ENCODE measurements at places on chromosomes 7 and 10.

DNA sequence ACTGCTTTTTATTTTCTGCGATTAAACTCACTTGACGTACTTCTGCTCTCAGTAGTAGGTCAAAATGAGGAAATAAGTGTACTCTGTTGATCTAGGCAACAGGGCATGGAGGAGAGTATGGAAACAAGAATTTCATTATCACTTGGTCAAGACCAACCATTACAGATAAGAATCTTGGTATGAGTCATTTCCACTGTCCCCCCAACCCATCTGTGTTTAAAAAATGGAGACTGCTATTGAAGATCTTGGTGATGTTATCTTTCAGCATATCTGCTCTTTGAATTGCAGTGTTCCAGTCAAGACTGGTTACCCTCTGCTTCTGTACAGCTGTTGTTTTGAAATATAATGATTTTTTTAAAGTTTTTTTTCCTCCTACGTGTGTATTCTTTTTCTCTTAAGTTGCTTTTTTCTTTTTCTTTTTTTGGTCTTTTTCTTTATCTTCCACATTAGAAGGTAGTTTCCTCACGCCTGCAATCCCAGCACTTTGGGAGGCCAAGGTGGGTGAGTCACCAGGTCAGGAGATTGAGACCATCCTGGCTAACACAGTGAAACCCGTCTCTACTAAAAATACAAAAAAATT, 11.7 kb downstream of the STAM start:
- DNase-seq: no peak

DNA sequence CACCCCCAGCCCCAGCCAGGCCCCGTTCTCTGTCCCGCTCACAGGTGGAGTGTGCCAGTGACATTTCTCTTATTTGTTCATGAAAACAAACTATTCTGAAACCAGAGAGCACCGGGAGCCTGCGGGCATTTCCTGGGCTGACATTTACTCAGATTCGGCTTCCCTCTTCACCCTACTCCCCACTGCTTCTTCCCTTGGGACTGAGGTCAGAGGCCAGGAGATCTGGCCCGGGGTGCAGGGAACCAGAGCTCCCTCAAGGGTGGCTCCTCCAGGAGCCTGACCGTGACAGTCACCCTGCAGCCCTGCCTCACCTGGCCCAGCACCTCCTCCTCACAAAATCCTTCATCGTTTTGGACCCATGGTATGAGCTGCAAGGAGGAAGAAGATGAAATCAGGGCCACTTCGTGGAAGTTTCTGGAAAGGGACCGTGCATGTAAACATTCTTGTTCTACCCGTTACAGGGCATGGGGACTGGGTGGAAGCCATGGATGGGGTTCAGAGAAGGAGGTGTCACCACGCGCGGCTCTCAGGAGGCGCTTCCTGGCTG, 12.2 kb downstream of the BHLHA15 start:
- peak; percentile 6 for DNase-seq

DNA sequence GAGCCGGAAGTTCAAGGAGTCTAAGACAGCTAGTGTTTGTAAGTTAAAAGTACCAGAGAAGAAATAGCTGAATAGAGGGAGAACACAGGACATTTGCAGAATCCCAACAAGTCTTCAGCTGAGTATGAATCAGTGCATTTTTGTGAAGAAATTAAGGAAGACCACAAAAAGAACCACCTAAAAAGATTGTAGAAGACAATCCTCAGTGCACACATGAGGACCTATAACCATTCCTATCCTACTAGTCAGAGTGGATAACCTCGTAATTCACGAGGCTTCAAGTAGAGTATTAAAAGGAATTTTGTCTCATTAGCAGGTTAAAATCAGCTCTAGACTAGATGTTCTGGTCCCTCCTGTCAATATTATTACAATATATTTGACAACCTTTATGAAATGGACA, 295.4 kb upstream of the KAT6B start:
- DNase-seq: no peak

DNA sequence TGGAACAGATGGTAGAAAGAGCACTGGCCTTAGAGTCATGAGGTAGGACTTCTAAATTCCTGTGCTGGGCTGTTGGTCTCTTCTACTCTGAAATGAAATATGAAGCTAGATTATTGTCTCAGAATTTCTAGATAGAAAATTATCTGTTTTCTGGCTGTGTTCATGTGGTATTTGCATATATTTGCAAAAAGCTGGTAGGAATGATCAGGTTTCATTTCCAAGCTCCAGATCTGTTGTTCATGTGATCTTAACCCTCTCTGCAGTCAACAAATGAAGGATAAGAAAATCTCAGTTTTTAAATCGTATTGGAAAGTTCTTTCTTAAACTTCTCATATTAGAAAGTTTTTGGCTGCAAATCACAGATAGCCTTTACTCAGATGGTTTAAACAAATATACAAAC, 248.3 kb downstream of the CDK14 start:
- no peak for DNase-seq

DNA sequence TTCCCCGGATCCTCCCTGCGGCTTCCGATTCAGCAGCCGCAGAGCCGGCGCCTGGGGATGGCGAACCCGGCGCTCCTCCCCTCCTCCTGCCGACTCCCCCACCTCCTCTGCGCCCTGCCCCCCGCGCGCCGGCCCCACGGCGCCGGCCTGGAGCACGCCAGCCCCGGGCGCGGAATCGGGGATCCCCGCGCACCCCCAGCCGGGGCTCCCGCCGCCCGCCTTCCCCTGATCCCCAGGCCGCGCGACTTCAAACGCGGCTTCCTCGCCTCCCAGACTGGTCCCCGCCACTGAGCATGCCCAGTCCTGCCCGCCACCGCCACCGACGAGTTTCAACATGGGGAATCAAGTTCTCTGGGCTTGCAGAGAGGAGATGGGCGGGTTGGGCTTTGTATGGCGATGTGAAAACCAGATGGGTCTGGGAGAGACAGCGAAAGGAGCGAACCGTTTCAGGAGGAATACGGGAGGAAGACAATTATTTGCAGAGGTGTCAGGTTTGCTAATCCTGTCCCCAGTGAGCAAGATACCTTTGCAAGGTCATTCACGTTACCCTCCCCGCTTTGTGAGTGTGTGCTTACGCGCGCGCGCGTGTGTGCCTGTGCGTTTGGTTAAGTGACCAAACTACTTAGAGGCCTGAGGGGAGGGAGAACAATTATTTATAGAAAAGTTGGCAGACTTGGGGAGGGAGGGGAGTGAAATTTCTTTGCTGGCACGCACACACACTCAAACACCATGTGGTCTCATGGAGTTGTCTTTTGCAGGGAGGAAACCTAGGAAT, at the start of gene PANK1:
Gene PANK1 (minus strand): TSS at position 276 of the 775 bp plus-strand sequence. CDS start 351 bp downstream, outside the sequence.
- peak; percentile 82 for DNase-seq

DNA sequence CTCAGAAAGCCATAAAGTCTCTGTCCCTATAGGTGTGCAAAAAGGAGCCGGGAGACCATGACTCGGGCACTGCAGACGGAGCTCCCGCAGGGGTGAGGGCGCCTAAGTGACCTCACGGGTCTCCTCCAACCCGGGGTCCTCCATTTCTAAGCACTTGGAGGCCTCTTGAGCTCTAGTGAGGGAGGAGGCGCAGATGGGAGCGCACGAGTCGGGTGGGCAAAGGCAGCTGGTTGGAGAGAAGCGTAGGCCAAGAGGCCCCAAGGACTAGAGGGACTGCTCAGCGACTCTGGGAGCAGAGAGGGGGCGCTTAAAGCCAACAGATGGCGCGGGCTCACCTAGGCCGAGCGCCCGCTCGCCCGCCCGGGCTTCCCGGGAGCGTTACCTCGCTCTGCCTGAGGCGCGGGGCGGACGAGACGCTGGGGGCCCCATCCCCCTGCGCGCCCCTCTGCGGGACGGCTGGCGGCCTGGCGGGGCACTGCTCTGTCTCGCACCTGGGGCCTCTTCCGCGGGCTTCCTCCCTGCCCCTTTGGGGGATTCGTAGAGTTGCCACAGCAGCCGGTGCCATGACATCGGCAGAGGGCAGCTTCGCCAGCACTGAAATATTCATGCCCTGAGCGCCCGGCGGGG, 523 bp upstream of the CDH23 start:
- DNase-seq: peak; percentile 85

DNA sequence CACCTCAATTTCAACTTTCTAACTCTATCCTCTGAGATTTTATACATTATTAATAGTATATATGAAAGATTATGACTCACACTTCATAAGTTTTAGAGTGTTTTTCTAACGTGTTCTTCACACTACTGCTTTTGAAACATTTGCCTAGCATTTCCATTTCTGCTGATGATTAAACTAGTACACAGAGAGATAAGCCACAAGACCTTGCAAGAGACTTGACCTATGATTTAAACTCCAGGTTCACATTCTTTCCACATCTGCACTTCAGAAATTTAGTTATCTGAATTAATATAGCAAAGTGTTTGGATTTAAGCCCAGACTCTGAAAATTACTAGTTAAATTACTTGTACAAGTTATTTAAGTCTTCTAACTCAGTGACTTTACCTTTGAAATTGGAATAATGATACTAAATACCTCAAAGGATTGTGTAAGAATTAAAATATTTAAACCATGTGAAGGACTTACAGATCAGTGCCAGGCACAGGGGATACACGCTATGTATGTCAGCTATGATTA, 66.6 kb downstream of the PCLO start:
- no peak for DNase-seq

DNA sequence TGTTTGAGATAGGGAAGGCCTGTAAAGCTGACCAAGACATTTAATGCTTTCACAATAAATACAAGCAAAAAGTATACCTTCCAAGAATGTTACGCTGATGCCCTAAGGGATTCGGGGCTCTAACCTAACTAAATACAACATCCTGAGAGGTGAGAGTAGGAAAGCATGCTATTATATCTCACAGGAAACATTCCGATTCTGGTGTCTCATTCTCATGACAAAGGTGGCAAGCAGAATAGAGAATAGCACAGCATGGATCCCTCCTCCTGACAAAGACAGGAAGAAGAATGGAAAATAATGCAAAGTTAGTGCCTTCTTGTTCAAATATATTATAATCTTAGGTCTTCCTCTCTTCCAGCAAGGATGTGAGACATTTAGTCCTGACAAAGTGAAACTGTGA, 504.3 kb downstream of the TFEC start:
- DNase-seq: peak; percentile 56

DNA sequence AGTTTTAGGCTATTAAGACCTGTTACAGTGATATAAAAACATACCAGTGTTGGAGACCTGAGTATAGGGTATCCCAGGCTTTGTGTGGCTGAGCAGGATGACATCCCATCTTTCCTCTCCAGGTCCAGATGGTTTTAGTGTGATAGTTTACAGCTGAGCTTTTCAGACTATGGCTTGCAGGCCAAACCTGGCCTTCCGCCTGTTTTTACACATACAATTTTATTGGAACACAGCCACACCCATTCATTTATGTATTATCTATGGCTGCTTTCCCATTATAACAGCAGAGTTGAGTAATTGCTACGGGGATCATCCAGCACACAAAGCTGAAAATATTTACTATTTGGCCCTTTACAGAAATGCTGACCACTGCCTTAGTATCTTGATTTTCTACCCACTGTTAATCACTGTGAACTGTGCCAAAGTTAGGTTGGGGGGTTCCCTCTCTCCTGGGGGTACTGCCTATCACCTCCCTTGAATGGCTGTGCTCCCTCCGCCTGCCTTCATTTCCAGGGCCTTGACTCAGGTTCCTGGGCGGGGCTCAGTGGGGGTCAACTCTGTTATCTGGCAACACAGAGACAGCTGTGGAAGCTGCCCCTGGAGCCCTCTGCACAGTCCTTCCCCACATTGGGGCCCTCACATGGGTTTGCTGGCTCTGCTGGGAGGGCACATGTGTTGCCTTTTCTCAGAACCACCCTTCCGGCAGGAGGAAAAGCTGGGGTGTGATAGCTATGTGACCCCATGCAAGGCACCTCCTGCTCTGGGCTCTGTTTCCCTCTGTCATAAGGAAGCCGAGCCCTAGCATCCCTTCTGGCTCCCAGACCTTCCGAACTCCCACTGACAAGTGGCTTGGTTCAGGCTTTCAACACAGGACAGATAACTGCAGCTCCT, 40.3 kb upstream of the SH2D4B start:
- DNase-seq: no peak

GRCh38 chr7:127730658-127731276, 78.8 kb downstream of the SND1 start:
- peak; percentile 14 for DNase-seq

GRCh38 chr10:72832701-72833100, 60.8 kb upstream of the OIT3 start:
- no peak for DNase-seq

- DNase-seq: no peak
Measured at GRCh38 chr7:90686146-90686545, 90.0 kb downstream of the CDK14 start.
